ENCODE measurements at places on chromosomes 1 and 21.

DNA sequence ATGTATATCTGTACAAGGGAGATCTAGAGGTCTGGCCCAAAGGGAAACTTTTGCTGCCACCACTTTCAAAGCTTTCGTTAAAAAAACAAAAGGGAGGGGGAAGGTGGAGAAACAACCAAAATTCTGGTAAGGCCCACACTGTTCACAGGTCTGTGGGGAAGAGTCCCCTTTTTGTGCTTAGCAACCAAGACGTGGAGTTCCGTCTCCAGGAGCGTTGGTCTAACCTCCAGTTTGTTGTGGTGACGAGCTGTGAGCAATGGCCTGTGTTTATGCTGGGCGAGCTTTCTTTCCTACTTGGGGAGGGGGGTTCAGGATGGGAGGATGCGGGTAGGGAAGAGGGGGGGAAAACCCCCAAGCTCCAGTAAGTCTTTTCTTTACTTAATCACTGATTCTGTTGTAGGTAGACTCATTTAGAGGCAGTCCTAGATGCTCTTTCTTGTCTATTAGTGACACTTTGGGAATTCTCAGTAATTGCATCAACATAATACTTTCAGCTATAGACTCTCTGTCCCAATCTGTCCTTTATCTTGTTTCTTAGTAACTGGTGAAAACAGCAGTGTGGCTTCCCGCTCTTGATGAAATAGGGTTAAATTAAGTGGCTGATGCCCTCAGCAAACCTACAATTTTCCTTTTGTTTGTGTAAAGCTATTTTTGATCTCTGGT lies 1.5 kb downstream of the HIPK1 start:
- H3K27me3 ChIP-seq: no peaks in the 10 kb centered on the region
- peak; percentile 33 for DNase-seq
- H3K4me1 ChIP-seq: peaks cover 15% of the 10 kb centered on the region

GRCh38 chr1:17485281-17485680 lies 45.8 kb upstream of the RCC2 start:
- H3K27ac ChIP-seq: no peak overlapping the region
- H3K4me1 ChIP-seq: peaks cover 20% of the 10 kb centered on the region
- H3K27me3 ChIP-seq: no peaks in the 10 kb centered on the region
- no peak for DNase-seq

- H3K4me3 ChIP-seq: no peak overlapping the region
- H3K4me1 ChIP-seq: peaks cover 41% of the 10 kb centered on the region
- H3K27me3 ChIP-seq: no peaks in the 10 kb centered on the region
- peaks cover 29% of the 10 kb centered on the region for H3K36me3 ChIP-seq
- no peak overlapping the region for H3K27ac ChIP-seq
Observed at GRCh38 chr1:29121936-29122681, 1.6 kb downstream of the TMEM200B start.

GRCh38 chr1:152411134-152411533 lies 2.9 kb downstream of the CRNN start:
- H3K4me1 ChIP-seq: no peaks in the 10 kb centered on the region
- no peaks in the 10 kb centered on the region for H3K36me3 ChIP-seq
- no peaks in the 10 kb centered on the region for H3K27me3 ChIP-seq
- H3K27ac ChIP-seq: no peak overlapping the region

GRCh38 chr1:193952778-193953374 lies 766.5 kb upstream of the B3GALT2 start:
- no peaks in the 10 kb centered on the region for H3K4me1 ChIP-seq
- no peak overlapping the region for H3K4me3 ChIP-seq
- H3K36me3 ChIP-seq: no peaks in the 10 kb centered on the region
- no peak for DNase-seq
- no peaks in the 10 kb centered on the region for H3K27me3 ChIP-seq

GRCh38 chr1:161480381-161481035 lies 24.7 kb upstream of the FCGR2A start:
- peaks cover 3% of the 10 kb centered on the region for H3K4me1 ChIP-seq
- H3K36me3 ChIP-seq: no peaks in the 10 kb centered on the region
- no peak overlapping the region for H3K4me3 ChIP-seq

DNA sequence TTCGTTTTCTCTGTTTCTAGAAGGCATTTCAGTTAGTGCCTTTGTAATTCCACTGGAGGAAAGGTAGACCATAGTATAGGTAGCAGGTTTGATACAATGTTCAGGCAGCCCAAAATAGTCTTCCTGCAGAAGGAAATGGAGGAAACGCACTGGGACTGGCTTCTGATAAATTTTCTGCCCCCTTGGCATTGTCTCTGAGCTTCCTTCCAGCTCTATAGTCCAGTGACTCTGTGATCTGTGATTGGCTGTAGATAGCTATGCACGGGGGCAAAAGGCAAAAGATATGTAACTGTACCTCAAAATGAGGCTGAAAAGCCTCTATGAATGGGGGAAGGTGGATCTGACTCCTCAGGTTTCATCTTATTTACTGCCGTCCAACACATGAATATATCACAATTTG lies 5.8 kb upstream of the MAGOH start:
- no peak for DNase-seq
- no peak overlapping the region for H3K27ac ChIP-seq
- no peaks in the 10 kb centered on the region for H3K27me3 ChIP-seq
- H3K4me3 ChIP-seq: no peak overlapping the region

DNA sequence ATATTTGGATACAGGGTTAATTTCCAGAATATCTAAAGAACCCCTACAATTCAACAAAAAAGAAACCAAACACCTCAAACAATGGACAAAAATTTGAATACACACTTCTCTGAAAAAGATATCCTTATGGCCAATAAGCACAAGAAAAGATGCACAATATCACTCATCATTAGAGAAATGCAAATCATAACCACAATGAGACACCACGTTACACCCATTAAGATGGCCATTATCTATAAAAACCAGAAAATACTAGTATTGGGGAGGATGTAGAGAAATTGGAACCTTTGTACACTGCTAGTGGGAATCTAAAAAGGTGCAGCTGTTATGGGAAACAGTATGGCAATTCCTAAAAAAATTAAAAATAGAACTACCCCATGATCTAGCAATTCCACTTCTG lies 4.9 kb downstream of the ADAM30 start:
- no peaks in the 10 kb centered on the region for H3K4me1 ChIP-seq
- H3K27me3 ChIP-seq: peaks cover 26% of the 10 kb centered on the region
- H3K36me3 ChIP-seq: no peaks in the 10 kb centered on the region
- no peak overlapping the region for H3K4me3 ChIP-seq

- no peak for DNase-seq
- H3K36me3 ChIP-seq: no peaks in the 10 kb centered on the region
- H3K27ac ChIP-seq: no peak overlapping the region
- no peaks in the 10 kb centered on the region for H3K27me3 ChIP-seq
- no peaks in the 10 kb centered on the region for H3K4me1 ChIP-seq
Observed at GRCh38 chr1:223175633-223176032, 32.6 kb upstream of the TLR5 start.

DNA sequence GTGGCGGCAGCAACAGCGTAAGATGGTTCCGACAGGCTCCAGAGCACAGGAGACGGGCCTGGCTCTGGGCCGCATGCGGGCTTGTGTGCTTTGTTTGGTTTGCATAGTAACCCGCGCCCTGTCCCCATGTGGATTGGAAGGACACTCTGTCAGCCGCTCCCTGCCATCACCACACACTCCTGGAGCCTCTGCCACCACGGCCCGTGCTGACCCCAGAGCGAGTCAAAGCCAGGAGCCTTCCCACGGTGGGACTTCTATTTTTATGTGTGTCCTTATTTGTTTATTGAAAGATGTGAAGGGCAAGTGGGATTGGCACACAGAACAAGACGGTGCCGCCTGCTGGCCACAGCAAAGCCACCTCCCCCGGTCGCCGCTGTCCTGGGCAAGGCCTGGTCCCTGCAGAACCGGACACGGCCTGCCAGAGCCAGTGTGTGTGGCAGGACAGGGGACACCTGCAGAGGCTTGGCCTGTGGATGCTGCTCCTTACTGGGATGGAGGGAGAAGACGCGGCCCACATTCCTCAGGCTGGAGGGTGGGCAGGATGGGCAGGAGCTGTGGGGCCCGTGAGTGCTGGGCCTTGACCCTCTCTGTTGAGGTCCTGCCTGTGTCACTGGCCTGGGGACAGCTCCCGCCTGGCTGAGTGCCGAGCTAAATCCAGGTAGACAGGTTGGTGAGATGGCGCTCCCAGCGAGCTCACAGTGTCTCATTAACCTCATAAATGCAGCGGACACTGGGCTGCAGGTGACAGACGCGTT lies 64.4 kb downstream of the AGPAT3 start:
- no peak overlapping the region for H3K4me3 ChIP-seq
- H3K27me3 ChIP-seq: no peaks in the 10 kb centered on the region
- DNase-seq: no peak
- peaks cover 55% of the 10 kb centered on the region for H3K4me1 ChIP-seq

GRCh38 chr1:168291222-168291837 lies 10.7 kb downstream of the TBX19 start:
- peaks cover 25% of the 10 kb centered on the region for H3K4me1 ChIP-seq
- DNase-seq: no peak
- H3K27me3 ChIP-seq: no peaks in the 10 kb centered on the region
- no peaks in the 10 kb centered on the region for H3K36me3 ChIP-seq
- H3K4me3 ChIP-seq: no peak overlapping the region

DNA sequence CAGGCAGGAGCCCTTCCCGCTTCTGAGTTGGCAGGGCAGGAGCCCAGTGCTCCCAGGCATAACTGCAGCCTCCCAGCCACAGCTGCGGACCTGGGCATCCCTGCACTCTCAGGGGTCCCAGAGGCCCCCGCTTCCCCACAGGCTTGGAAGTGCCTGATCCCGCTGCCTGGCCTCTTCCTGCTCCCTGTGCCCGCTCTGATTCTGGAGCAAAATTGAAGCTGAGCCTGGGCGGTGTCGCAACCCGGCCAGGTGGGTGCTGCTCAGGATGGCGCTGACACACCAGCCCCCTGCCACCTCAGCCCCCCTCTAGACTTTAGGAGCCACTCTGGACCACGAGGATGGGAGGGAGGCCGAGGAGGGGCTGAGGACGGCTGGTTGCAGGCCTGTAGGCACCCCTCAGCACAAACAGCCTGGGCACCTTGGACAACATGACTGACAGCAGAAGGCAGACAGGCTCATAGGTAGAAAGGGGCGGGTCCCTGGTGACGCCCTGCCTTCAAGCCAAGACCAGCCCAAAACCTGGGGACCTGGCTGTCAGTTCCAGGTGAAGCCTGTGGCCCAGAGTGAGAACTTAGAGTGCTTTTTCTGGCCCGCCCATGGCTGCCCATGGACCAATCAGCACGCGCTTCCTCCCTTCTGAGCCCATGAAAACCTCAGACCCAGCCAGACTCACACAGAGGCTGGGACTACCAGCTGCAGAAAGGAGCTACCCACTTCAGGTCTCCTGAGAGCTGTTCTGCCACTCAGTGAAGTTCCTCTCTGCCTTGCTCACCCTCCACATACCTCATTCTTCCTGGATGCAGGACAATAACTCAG lies 7.2 kb downstream of the HLCS start:
- DNase-seq: no peak
- no peak overlapping the region for H3K4me3 ChIP-seq
- H3K27ac ChIP-seq: no peak overlapping the region
- peaks cover 19% of the 10 kb centered on the region for H3K36me3 ChIP-seq
- H3K27me3 ChIP-seq: no peaks in the 10 kb centered on the region

DNA sequence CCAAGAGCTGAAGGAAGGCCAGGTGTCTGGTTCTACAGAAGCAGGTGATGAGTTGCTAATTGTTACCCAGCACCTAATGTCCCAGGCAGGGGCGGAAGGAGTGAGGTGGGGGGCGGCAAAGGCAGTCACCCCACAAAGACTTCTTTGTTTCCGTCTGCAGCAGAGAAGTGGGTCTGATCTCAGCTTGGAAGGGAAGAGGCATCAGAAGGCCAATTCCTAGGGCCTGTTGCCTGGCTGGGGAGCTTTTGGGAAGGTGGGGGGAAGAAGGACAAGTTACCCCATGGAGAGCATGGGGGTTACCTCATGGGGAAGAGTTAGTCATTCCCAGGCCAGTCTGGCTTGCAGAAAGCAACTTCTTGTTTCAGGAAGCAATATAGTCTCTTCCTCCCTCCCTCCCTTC lies 10.9 kb downstream of the IGSF21 start:
- H3K27me3 ChIP-seq: peaks cover 1% of the 10 kb centered on the region
- H3K4me1 ChIP-seq: no peaks in the 10 kb centered on the region
- no peaks in the 10 kb centered on the region for H3K36me3 ChIP-seq

DNA sequence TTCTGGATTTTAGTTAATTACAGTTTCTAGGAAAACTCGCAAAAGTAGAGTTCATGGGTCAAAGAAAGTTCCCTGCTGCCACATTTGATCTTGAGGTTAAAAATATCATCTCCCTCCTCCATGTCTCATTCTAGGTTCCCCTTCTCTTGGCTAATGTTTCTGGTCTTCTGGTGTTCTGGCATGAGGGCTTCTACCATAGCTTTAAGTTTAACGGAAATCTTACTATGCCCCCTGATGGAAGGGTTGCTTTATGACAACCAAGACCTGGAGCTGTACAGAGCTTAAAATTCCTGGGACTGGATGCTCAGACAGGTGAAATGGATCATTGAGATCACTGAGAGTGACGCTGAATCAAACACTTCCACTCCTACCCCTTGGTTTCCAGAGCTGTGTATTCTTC lies 1881.7 kb downstream of the MRPL39 start:
- no peaks in the 10 kb centered on the region for H3K27me3 ChIP-seq
- DNase-seq: peak; percentile 8
- H3K4me3 ChIP-seq: no peak overlapping the region
- H3K4me1 ChIP-seq: no peaks in the 10 kb centered on the region
- H3K27ac ChIP-seq: no peak overlapping the region

DNA sequence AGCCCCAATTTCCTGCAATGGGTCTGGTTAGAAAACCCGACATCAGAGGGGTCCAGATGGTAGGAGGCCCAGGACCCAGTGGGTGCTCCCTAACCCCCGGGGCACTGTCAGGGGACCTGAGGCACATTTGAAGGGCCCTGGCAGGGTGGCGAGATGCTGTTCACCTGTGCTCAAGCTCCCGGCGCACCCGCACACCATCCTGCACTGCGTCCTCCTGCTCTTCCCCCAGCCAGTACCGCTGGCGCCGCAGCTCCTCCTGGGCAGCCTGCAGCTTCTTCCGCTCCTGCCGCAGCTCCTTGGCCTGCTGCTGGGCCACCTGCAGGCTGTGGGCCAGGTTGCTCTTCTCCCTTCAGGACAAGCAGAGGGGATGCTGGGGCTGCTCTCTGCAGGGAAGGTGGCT lies 36.0 kb downstream of the RNU1-1 start:
- no peaks in the 10 kb centered on the region for H3K27me3 ChIP-seq
- H3K36me3 ChIP-seq: peaks cover 9% of the 10 kb centered on the region
- no peak overlapping the region for H3K4me3 ChIP-seq
- H3K4me1 ChIP-seq: peaks cover 16% of the 10 kb centered on the region
- no peak overlapping the region for H3K27ac ChIP-seq

GRCh38 chr1:164733070-164733469 lies 174.1 kb downstream of the PBX1 start:
- no peak for DNase-seq
- H3K27ac ChIP-seq: no peak overlapping the region
- no peak overlapping the region for H3K4me3 ChIP-seq
- H3K36me3 ChIP-seq: no peaks in the 10 kb centered on the region
- H3K4me1 ChIP-seq: peaks cover 5% of the 10 kb centered on the region

- no peak for DNase-seq
- no peaks in the 10 kb centered on the region for H3K36me3 ChIP-seq
- H3K4me3 ChIP-seq: no peak overlapping the region
- H3K27me3 ChIP-seq: peaks cover 83% of the 10 kb centered on the region
- H3K4me1 ChIP-seq: no peaks in the 10 kb centered on the region
Observed at GRCh38 chr1:44408632-44409602, 3.9 kb downstream of the RNF220 start.

GRCh38 chr1:218600968-218601367 lies 255.8 kb downstream of the TGFB2 start:
- no peaks in the 10 kb centered on the region for H3K4me1 ChIP-seq
- no peak for DNase-seq
- no peaks in the 10 kb centered on the region for H3K36me3 ChIP-seq
- no peak overlapping the region for H3K4me3 ChIP-seq
- no peak overlapping the region for H3K27ac ChIP-seq

GRCh38 chr21:33943293-33943692 lies 27.7 kb upstream of the ATP5PO start:
- DNase-seq: no peak
- H3K4me3 ChIP-seq: no peak overlapping the region
- H3K27me3 ChIP-seq: no peaks in the 10 kb centered on the region
- peaks cover 25% of the 10 kb centered on the region for H3K4me1 ChIP-seq
